ENCODE measurements at places on chromosomes 6 and 20. TPM values are rescaled to one million over a fixed set of nuclear protein-coding genes. Genes with fewer than 3 reads are reported as not detected.

- no peak for DNase-seq
These were observed 95.8 kb upstream of the SCAF8 start for GRCh38 chr6:154637392-154637791.

GRCh38 chr6:129342243-129342642 is 367.7 kb downstream of the ARHGAP18 start:
- DNase-seq: no peak

DNA sequence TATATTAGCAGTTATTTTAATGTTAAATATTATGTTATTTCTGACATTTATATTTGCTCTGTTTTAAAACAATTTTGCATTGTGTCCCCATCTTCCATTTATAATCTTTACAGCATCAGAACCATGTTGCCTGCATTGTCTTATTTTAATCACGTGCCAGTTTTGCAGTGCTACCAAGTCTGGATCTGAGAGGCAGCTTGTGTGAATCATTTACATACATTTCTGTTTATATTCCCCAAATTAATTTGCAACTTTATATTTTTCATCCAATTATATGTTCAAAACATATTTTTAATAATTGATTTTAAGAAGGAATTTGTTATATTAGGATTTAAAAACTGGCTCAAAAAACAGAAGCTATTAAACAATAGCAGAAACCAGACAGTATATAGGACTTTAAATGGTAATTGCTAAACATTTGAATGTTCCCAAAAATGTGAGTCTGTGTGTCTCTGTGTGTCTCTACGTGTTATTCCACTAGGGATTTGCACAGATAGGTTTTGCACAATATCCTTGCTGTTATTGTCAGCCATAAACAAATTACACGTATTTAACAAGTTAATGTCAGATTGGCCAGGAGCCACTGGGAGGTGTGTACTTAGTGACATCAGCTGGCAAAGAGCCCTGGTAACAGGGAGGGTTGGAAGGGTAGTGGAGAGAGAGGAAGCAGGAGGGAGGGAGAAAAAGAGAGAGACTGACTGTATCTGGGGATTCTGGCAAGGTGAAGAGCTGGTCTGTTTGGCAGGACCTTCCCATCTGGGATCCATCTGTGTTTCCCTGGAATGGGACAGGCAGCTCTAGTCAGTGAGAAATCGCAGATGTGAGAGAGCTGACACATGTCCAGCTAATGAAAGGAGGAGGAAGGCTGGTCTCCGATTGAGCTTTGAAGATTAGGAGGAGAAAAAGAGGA is 72.1 kb downstream of the CBFA2T2 start:
- no peak for DNase-seq

CALHM4 gene
- total RNA-seq: not detected

- DNase-seq: no peak
These were observed 42.3 kb downstream of the CCDC170 start for GRCh38 chr6:151536188-151536479.

- no peak for DNase-seq
These were observed 144.7 kb downstream of the SCML4 start for GRCh38 chr6:107679457-107679856.

DNA sequence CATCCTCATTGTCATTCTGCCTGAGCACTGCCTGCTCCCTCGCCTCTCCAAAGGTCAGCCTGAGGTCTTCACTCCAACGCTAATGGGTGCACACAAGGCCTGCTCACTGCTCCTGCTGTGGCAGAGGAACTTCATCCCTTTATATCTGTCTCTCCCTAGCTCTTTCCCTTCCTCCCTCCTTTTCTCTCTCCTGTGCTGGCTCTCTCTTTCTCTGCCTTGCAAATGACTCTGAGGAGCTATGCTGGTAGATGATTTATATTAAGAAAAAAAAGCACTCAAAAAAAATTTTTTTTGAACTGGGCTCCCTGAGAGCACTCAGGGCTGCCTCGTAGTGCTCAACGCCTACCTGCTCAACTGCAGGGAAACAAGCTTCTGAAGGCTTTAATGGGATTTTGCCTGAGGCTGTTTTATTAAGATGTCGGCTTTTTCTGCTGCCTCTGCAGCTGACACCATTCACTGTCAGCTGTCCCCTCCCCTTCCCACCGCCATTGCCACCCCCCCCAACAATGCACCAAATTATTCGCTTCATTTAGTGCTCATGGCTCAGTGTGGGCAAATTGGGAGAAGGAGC is 137.7 kb upstream of the DEFB112 start:
- DNase-seq: no peak

DNA sequence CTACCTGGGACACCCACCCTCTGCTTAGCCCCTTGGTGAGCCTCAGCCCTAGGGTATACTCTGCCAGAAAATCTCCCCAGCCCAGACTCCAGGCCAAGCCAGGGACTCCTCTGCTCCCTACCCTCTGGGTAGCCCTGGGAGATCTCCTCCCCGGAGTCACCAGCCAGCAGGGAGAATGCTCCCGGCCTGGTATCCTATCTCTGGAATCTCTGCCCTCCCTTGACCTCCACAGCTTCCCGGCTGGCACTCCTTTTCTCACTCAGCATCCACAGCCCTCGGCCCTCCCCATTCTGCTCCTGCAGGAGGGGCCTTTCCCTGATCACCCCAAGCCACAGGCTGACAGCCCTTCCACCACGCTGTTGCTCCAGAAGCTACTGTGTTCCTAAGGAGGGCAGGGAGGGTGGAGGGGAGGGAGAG is 22.6 kb downstream of the NOL4L start:
- no peak for DNase-seq

DNA sequence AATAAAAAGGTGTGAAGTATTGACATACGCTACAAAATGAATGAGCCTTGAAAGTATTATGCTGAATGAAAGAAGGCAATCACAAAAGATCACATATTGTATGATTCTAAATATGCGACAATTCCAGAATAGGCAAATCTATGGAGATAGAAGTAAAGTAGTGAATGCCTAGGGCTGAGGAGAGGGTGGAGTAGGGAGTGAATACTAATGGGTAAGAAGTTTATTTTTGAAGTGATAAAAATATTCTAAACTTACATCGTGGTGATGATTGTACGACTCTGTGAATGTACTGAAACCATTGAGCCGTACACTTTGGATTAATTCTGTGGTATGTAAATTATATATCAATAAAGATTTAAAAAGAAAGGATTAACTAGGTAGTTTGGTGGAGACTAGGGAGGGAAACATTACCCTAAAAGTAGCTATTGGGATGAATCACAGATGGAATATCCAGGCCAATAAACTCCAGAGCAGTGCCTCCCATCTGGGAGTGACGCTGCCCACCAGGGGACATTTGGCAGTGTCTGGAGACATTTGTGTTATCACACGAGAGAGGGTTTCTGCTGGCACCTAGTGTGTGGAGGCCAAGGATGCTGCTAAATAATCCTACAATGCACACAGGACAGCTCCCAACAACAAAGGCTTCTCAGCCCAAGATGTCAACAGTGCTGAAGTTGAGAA is 214.2 kb upstream of the PCSK2 start:
- DNase-seq: no peak

DNA sequence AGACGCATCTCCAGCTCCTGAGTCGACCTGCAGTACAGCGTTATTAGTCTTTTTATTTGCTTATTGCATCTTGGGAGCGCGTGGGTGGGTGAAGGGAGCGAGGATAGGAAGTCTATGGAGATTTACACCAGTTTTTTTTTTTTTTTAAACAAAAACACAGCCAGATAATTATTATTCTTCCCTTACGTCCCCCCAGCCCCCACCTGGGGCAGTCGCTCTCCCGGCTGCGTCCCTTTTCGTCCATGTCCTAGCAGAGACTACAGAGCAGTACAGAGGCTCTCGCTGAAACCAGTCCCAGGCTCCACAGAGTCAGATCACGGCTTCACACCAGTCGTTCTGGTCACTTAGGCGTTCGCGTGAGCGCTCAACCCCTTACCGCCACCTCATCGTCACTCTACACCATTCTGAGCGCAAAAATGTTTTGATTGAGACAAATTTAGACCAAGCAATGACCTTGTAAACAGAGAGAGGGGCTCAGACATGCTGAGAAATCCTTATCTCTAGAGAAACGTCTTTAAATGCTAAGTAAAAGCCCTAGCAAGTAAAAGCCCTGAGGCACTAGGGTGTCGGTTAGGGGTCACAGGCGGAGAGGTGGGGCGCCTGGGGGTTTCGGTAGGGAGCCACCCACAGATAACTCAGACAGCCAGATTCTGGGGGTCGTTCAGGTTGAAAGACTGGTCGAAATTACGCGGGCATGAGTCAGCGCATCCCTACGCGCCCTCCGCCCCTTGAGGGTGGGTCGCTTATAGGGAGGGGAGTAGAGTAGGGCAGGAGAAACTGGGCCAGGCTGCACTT is 975 bp upstream of the PPT2 start:
- DNase-seq: no peak

DNA sequence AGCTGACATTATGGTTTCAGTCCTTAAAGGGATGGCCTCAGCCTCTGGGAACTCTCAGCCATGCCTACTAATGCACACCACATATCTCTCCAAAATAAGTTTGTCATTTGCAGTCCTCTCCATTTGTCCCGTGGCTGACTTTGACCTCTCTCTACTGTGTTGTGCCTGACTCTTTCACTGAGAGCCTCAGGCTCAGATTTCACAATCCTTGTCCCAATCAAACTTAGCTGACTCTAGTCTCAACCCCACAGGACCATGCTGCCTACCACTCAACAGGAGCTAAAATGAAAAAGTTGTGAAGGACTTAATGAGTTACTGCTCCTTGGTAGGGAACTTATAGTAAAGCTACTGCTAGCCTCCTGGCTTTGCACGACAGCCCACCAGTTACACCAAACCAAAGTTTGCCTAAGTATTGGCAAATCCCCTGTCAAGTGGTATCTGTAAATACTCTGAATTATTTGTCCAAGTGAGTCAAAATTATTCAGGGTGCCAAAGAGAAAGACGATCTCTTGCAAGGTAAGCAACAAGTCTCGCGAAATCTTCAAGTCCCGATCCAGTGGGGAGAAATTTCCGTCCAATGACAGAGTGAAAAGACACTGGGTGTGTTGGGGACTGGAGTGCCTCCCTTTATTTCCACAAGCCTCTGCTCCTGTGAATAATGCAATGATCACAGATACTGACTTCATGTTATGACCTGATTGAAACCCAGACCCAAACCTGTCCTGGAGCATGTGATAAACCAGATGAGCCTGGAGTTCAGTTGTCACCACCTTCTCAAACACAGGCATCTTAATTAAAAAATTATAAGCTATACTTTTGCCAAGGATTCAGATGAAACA is 124.4 kb upstream of the FOXQ1 start:
- DNase-seq: no peak

WFDC10B gene
- not detected for total RNA-seq

- no peak for DNase-seq
These were observed 99.3 kb downstream of the BMP2 start for GRCh38 chr20:6866741-6867140.

BPIFA1 gene
- total RNA-seq: not detected
